ENCODE measurements at places on chromosomes 5 and 9.

DNA sequence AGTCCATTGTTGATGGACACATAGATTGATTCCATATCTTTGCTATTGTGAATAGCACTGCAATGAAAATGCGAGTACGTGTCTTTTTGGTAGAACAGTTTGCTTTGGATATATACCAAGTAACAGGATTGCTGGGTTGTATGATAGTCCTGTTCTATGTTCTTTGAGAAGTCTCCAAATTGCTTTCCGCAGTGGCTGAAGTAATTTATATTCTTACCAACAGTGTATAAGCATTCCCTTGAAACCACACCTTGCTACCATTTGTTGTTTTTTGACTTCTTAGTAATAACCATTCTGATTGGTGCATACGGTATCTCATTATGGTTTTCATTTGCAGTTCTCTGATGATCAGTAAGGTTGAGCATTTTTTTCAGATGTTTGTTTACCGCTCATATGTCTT, 792.9 kb downstream of the PTPRD start:
- no peak for DNase-seq

DNA sequence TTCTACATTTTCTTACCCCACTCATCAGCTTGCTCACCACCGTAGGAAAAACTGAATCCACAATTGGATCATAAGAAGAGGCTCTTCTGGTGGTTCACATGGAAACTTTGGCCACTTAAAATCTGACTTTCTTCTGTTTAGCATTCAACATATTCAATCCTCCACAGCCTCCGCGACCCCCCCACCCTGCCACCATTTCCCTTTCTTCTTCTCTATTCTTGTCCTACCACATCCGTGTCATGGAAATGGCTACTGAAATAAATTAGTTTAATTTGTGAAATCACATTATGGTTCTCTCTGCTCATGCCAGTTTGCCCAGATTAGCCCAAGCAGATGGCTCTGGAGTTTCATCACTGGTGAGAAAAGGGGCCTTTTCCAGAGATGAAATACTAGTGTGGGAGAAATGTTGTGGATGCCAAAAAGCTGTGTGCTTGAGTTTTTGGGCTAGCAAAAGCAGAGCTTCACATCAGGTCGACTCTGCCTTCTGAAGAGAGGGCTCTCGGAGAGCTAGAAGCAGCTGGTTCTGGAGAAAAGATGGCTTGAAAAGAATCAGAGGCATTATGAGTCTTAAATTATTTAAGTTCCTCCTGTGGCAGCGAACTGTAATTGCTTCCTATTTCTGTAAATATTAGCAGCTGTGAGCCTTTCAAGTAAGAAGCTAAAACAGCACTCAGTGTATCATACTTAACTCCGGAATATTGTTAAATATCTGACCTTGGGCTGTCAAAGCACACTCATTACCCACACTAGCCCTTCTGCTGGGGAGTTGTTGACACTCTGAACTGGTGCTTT, 107.1 kb downstream of the MAT2B start:
- DNase-seq, result no peak

- DNase-seq, result no peak
Observed at GRCh38 chr5:42499016-42499415, 75.8 kb downstream of the GHR start.

DNA sequence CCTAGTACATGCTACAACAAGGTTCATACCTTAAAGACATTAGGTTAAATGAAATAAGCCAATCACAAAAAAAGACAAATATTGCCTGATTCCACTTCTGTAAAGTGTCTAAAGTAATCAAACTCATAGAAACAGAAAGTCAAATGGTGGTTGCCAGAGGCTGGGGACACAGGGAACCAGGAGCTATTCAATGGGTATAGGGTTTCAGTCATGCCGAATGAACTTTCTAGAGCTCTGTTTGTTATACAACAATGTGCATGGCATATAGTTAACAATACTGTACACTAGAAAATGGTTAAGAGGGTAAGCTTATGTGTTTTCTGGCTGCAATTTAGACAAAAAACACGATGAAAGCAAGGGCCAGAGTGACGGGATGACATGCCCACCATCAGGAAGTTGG, 70.8 kb upstream of the EGFLAM start:
- DNase-seq, result no peak

DNA sequence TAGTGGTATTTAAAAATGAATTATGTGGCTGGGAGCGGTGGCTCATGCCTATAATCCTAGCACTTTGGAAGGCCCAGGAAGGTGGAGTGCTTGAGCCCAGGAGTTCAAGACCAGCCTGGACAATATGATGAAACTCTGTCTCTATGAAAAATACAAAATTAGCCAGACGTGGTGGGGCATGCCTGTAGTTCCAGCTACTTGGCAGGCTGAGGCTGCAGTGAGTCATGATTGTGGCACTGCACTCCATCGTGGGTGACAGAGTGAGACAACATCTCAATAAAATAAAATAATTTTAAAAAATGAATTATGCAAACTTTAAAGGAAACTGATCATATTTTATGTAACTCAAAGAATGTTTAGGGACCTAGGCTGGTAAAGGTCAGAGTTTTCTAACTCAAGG, 310.8 kb upstream of the DMRT1 start:
- DNase-seq, result no peak

DNA sequence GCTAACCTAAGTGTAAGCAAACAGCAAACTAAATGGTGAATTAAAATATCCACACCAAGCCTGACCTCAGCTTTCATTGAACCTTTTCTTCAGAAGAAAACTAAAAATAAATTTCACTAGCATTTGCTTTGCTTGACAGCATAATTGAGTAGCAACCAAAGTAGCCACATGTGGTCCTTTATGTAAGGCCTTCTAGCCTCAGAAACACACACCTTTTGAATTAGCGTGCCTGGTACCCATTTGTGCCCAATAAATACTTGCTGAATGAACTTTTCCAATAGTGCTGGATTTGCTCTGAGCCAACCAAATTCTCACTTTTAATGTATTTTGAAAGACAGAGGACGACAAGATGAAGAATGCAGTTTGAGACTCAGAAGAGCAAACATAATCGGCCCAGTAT, 2.1 kb upstream of the NIPBL start:
- no peak for DNase-seq

DNA sequence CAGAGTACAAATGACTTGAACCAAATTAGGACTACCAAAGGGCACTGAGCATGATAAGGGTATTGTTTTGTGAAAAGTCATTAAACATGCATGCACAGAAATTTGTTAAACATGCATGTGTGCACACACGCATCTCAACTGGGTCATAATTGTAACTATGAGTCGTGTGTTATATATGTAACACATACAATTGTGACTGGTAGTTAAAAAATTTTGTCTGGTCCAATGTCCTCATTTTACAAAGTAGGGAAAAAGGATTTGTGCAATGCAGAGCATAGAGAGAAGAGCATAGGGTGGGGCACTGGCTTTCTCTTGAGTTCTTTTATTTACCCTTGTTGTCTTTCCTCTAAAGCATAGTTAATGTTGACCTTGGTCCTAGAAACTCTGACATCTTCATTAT, 19.3 kb upstream of the IGFBPL1 start:
- DNase-seq, result no peak

DNA sequence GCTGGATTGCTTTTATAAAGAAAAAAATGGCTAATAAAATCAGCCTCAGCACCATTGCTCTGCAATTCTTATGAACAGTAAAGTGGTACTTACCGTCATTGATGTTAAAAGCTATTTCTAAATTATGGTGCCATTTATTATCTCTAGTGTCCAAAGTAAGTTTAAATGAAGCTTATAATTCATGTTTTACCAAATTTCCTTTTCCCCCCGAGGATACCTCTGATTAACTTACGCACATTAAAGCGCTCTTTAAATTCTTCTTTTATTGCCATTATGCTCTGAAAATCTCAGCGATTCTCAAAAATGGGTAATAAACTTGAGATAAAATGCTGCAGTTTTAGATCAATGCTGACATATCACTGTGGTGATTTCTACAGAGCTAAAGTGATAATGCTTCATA, 13.5 kb downstream of the TLX3 start:
- no peak for DNase-seq

Data from T-helper 2 cell (primary cell).